ENCODE measurements at places on chromosomes 12 and 14.

GRCh38 chr14:36522972-36523715 is 3.1 kb upstream of the NKX2-1 start:
- DNase-seq = peak; percentile 18

GRCh38 chr12:119363037-119363436 is 28.5 kb downstream of the CCDC60 start:
- no peak for DNase-seq

GRCh38 chr14:86310611-86311010 is 780.7 kb downstream of the FLRT2 start:
- no peak for DNase-seq

DNA sequence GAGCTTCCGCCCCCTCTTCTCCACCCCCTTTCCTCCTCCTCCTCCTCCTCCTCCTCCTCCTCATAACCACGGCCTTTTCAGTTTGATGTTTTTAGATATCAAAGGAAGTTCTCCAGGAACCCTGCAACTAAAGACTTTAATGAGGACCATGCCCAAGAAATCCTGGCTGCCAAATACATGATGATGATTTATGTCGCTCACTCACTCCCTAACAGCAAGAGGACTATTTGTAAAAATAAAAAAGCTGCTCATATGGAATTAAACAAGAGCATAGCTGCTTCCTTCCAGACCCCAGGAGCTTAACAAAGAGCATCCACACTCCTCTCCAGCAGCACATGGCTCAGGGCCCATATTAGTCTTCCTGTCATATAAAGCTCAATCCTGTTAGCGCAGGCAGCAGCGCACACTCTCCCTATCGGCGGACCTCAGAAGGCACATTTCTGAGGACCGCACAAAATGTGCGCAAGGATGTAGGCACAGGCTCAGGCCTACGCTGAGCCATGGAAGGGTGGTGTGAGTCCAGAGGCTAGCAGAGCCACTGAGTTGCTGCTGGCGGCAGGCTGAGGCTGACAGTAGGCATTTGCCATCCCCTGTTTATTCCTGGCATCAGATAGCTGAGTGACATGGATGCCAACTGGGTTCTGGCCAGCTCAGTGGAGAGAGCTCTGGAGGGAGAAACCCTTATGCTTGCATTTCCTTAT is 232.8 kb downstream of the MSRB3 start:
- no peak for DNase-seq

DNA sequence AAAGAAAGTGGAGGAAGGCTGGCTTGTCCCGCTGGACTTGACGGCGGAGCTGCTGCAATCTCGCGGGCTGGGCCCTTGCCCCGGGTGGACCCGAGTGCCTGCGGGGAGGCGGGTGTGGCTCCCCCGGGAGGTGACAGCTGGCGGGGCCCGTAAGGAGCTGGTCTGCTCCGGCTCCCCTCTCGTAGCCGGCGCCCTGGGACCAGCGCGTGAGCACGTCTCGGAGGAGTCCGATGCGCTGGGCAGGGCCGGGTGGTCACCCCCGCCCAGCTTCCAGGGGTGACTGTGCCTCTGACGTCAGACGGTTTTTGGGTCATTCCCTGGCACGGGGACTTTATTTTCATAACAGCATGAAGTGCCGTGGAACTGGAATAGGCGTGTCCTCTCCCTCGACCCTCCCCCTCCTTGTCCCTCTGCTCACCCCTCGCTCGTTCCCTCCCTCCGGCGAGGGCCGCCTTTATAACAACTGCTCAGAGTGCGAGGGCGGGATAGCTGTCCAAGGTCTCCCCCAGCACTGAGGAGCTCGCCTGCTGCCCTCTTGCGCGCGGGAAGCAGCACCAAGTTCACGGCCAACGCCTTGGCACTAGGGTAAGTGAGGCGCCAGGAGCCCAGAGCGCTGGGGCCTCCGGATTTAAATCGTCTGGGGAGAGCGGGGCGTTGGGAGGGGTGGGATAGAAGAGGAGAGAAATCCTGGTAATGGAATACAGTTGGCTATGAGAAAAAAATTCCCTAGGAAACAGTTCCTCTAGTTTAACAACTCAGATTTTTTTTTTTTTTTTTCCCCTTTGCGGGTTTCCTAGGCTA is at the start of gene GPRC5A:
Gene GPRC5A, plus strand, starts transcription at position 483 of the 801 bp plus-strand sequence. CDS start 16,688 bp downstream, outside the sequence.
- DNase-seq = peak; percentile 86

DNA sequence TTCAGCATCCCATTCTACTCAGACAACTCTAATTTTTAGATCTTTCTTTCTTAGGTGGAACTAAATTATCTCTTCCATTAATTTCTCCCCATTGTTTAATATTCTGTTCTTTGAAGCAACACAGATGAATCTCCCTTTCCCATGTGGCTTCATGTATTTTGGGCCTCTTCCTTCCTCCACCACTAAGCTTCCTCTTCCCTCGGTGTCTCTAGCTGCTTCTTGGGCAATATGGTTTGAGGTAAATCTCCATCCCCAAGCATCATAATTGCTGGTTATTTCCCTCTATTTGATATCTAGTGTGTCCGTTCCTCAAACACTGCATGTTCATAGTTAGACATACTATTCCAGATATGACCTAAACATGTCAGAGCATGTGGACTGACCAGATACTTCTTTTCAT is 119.2 kb downstream of the PELI2 start:
- no peak for DNase-seq

GRCh38 chr14:89292579-89293313 is 124.3 kb downstream of the FOXN3 start:
- no peak for DNase-seq

GRCh38 chr14:71588028-71588427 is 344.2 kb upstream of the RGS6 start:
- no peak for DNase-seq

- no peak for DNase-seq
Observed at GRCh38 chr12:30461026-30461615, 234.5 kb downstream of the IPO8 start.

Measured in right kidney (tissue), 9 donors.